ENCODE measurements at places on chromosomes 2 and 18. TPM values are rescaled to one million over a fixed set of nuclear protein-coding genes. Genes with fewer than 3 reads are reported as not detected.

DNA sequence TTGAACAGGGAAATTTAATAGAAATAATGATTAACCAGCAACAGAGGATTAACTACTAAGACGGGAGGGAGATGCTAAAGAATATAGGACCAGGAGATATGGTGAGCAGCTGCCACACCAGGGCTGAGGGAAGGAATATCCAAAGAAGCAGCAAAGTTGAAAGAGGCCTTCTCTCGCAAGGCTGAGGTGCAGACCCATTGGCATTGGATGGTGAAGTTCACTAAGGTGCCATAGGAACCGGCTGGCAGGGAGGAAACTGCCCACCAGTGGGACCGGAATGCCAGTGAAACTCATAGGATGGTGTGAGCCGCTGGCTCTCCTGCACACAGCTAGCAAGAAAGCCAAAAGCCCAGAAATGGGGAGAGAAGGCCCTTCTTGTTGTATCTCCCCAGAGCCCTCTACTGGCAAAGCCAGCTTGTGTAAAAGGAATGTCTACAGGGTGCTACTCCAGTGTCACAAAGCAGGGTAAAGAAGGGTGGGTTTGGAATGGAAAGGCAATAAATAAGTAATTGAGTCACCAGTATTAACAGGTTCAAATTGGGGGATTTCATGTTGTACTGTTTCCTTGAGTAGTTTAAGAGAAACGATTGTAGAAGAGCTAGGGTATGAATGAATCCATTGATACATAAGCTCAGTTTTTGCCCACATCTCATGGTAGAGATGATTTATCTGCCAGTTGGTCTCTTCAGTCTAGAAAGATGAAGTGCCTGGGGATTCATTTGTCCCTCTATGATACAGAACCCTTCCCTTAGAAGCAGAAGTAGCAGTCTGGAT, 36.0 kb downstream of the FARP2 start:
- no peak for DNase-seq

The RMND5A gene
- 87.2 TPM for total RNA-seq

DNA sequence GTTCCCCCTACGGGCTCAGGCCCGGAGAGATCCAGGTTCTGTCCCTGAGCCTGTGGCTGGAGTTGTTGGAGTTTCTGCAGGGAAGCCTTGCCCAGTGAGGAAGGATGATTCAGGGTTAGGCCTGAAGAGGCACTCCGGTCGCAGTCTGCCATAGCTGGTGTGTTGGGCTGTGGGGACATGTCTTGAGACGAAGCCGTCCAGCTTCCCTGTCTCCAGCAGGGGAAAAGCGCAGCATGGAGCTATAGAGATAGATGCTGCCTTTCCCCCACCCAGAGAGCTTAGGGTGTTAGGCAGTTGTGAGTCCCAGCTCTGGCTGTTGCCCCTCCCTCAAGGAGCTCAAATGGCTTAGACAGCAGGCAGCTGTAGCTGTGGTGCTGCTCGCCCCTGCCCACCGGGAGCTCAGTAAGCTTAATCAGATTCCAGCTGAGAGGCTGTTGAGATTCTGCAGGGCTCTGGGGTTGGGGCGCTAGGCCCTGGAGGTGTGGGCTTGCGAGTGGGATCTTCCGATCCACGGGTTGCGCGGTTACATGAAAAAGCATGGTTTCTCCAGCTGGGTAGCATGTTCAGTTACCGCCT, 103.9 kb downstream of the PMAIP1 start:
- DNase-seq: no peak

DNA sequence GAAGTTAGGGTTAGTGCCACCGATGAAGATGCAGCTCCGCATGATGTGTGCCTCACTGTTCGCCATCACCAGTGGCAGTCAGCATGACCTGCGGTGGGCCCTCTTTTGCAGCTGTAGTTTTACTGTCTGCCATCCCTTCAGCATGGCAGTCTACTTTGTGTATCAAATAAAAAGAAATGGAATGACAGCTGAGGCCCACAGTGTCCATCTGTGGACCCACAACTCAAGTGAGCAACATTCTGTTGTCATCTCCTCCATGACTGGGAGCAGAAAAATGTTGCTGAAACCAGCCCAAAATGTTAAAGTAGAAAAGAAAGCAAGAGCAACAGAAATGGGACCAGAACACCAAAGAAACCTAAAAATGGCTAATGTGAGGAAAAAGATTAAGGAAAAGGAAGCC, 128.7 kb downstream of the MEP1B start:
- DNase-seq: no peak

- no peak for DNase-seq
Observed at GRCh38 chr2:209208211-209208610, 215.6 kb upstream of the MAP2 start.

DNA sequence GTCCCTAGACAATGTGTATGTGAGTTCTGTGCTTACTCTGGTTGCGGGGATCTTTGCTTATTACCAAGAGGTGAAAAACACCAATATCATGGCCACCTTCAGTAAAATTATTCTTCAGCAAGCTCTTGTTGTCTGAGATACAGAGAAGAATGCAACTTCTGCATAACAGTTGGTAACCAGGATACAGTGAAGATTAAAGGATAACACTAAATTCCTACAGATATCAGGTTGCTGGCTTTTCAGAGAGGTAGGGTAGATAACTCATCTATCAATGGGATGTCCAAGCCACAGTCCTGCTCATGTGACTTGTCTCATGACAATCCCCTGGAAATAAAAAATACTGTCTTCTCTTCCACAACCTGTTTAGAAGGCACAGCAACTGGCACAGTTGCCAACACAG, 308.5 kb downstream of the TNS1 start:
- no peak for DNase-seq

The TMEM127 gene
- 68.7 TPM for total RNA-seq

GRCh38 chr18:76565238-76566173, 70.5 kb upstream of the ZNF516 start:
- peak; percentile 80 for DNase-seq

GRCh38 chr18:48801728-48802542, 148.8 kb downstream of the SMAD7 start:
- no peak for DNase-seq

DNA sequence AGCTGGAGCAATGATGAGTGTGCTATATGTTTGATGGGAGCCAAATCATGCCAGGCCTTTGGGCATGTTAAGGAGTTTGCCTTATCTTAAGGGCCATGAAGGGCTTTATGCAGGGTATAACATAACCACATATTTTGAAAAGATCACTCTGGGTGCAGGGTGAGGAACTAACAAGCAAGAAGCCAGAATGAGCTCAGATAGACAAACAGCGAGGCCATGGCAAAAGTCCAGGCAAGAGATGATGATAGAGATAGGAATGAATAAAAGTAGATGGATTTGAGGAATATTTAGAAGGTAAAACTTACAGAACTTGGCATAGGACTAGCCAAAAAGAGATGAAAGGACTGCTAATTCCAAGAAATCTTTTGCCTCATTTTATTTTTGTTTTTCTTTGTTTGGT, 6.7 kb downstream of the GALNT3 start:
- DNase-seq: no peak

DNA sequence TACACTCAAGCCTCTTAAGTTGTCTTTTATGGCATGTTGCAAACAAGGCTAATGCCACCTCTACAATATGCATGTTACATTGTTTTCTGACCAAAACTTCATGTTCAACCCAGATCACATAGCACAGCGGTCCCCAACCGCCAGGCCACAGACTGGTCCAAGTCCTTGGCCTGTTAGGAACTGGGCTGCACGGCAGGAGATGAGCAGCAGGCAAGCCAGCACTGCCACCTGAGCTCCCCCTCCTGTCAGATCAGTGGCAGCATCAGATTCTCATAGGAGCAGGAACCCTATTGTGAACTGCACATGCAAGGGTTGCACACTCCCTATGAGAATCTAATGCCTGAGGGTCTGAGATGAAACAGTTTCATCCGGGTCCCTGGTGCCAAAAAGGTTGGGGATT, 324.8 kb upstream of the CHAC2 start:
- DNase-seq: no peak

DNA sequence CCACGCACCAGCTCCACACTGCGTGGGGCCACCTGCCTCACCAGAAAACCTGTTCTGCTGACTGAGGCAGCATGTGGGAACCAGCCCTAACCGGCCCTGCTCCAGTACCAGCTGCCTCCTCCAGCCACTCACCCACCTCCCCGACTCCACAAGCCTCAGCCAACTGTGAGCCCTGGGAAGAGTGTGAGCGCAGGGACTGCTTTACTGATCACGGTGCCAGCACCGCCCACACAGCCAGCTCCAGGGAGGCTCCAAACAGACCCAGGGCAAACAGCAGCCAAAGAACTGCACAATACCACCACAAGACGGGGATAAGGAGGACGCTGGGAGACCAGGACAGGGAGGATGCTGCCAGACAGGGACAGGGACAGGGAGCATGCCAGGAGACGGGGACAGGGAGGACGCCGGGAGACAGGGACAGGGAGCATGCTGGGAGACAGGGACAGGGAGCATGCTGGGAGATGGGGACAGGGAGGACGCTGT, 28.4 kb downstream of the EIPR1 start:
- no peak for DNase-seq

GRCh38 chr2:120231564-120231973, 8.4 kb upstream of the TMEM185B start:
- no peak for DNase-seq

DNA sequence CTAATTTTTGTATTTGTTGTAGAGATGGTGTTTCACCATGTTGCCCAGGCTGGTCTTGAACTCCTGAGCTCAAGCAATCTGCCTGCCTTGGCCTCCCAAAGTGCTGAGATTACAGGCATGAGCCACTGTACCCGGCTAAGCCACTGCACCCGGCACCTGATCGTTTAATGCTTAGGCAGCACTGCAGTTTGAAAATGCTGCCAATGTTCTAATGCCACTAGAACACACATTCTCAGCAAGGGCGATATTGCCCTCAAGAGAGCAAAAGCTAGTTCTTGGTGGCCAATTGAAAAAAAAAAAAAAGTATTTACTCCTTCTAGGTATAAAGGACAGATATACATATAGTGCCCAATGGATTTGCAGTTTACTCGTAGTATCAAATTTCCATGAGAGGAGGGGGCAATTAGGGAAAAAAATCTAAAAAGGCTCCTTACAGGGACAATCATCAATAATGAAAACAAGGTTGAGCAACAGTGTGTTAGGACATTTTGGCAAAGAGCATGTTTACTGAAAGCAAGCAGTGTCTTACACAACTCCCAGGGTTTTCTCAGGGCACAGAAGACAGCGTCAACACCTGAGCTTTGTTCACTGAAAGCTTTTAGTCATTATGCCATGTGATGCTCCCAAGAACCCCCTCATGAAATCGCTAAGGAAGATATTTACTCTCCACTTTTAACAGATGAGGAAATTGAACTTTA, 199.9 kb upstream of the PKDCC start:
- no peak for DNase-seq

- DNase-seq: no peak
Observed at GRCh38 chr2:32559136-32559535, 68.7 kb upstream of the TTC27 start.

- DNase-seq: no peak
Observed at GRCh38 chr18:51273437-51273836, 76.0 kb upstream of the MEX3C start.

The NPHP1 gene
- 2.6 TPM for total RNA-seq

The PJVK gene
- 1.0 TPM for total RNA-seq

- no peak for DNase-seq
Observed at GRCh38 chr2:26034637-26034992, 731 bp downstream of the RAB10 start.

- DNase-seq: no peak
Observed at GRCh38 chr18:54806526-54806925, 21.8 kb upstream of the RAB27B start.

DNA sequence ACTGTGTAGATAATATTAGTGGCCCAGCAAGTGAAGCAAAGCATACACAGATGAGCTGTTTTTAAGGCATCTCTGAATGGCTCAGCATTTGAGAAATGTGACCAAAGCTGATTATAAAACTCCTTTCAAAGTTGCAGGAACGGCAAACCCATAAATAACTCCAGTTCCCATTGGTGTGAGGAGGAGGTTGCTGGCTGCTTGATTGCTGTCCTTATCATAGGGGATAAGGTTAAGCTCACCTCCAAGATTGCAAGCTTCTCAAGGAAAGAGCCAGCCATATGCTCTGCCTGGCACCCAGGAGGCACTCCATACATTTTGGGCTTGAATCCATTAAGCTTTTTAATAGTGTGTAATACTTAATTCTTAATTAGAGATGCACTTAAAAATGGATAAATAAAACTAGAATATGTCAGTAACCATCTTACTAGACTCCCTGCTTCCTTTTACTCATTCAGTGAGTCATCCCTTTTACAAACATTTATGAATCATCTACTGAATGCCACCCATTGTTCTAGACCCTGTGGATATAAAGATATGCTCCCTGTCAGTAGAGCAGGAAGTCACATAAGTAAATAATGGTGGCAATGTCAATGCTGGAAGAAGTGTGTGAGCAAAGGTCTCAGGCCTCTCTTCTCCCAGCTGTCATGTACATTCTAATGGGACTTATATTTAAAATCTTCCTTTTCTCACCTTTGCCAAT, 99.3 kb downstream of the SPATS2L start:
- no peak for DNase-seq

DNA sequence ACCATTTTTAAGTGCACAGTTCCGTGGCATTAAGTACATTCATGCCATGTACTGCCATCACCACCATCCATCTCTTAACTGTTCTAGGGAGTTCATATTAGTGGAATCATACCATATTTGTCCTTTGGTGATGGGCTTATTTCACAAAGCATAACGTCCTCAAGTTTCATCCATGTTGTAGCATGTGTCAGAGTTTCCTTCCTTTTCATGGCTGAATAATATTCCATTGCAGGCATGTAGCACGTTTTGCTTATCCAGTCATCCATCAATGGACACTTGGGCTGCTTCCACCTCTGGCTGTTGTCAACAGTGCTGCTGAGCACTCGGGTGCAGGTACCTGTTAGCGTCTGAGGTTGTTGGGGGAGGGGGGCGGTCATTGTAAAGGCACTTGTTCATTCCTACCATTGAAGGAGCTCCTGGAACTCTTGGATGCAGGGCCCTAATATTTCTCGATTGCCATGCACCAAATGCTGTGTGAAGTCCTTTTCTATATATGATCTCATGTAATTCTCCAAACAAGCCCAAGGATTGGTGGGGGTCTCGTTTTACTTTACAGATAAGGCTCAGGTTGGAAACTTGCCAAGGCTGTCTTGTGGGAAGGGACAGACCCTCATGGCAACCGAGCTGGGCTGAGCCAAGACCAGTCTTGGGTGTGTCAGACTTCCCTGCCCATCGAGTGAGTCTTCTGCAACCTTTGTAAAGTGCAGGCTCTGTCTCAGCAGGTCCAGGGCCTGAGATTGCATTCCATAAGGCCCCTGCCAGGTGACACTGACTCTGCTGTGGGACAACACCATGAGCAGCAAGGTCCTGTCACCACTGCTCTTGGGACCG, 42.9 kb upstream of the SH3RF3 start:
- no peak for DNase-seq

The TFCP2L1 gene
- 31.8 TPM for total RNA-seq

The TPGS2 gene
- 84.2 TPM for total RNA-seq

The DNER gene
- total RNA-seq: 20.1 TPM

DNA sequence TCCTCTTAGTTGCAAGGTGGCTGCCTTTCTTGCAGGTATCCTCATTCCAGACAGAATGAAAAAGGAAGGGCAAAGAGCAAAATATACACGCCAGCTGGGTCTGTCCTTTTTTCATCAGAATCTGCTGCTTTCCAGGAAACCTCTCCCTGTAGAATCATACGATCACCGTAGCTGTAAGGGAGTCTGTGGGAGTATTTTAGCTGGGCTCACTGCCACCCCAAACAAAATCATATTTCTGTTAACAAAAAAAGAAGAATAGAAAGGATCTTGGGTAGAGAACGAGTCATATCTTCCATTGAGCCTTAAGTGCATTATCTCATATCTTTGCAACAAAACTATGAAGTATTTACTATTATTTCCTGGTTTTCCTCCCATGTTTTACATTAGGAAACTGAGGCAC, 15.0 kb upstream of the TANC1 start:
- no peak for DNase-seq

The ARL4C gene
- 62.7 TPM for total RNA-seq

The GKN1 gene
- total RNA-seq: not detected

The PPP1R1C gene
- 1.5 TPM for total RNA-seq
